BE2C (cell line): ENCODE measurements at places on chromosomes 3 and 15.
A peak's percentile ranks its signal among the peaks of the same experiment; 100 is the strongest.

- no peak for DNase-seq
Measured at GRCh38 chr3:125654526-125654925, 59.2 kb upstream of the OSBPL11 start.

DNA sequence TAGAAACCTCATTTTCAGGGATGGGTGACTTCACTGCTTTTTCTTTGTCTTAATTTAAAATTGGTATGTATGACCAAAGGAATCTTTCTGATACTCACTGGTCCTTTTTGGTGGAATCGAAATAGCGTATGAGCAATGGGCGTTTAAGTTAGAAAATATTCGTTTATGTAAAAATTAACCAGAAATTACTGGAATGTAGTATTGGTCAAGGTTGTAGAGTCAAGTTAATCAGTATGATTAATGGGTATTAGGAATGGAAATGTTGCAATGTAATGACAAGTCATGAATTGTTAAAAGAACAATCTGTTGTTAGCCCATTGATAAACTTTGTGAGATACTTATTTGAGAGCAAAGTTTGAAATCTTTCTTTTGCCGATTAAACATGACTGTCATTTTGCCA, 36.9 kb downstream of the AKAP13 start:
- DNase-seq, result no peak

GRCh38 chr3:66938338-66938963, 59.7 kb upstream of the KBTBD8 start:
- peak; percentile 39 for DNase-seq

GRCh38 chr3:44995142-44995770, 19.2 kb downstream of the EXOSC7 start:
- DNase-seq, result peak; percentile 74

DNA sequence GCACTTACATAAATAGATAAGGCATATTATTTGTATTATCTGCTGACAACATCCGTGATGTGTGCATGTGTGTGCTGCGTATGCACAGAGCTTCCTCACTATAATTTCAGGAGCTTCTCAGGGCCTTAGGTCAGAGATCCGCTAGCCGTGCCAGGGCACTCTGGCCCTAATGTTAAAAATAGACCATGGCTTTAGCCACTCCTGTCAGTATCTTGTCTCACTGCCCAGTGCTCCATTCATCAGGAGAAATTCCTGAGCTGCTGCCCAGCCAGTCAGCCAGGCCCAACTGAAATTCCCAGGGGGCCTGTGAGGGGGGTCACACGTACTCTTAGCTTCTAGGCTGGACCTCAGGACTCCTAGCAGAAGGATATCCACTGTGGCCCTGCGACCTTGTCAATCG, 70.0 kb upstream of the ABHD2 start:
- no peak for DNase-seq

- no peak for DNase-seq
Measured at GRCh38 chr3:16301507-16301906, 36.5 kb downstream of the OXNAD1 start.

DNA sequence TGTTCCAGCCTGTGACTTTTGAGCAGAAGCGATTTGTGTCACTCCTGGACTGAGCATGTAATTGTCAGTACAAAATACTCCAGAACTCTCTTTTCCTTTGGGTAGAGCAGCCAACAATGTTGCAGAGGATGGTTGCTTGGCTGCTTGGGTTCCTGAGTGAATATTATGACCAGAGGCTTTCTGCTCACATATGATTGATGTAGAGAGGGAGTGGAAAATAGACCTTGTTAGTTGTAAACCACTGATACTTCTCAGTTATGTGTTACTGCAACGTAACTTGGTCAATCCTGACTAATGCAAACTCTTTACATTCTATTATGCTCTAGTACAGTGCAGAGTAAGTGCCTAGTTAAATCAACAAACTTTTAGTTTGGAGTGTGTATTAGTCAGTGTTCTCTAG, 322.6 kb upstream of the KCNH8 start:
- DNase-seq, result no peak

DNA sequence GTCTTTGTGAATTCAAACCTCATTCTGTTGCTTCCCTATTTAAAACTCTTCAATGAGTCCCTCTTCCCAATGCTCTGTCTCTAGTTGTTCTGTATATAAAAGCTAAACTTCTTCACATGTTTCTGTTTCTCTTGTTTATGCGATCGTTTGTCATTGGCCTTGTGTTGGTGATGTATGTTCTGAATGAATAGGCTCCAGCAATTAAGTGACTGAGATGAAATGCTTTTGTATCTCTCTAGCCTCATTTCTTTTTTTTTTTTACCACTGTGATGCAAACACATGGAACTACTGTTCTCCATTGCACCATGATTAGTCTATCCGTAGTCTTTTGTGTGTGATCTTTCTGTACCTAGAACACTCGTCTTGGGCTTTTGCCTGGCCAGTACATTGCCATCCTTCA, 380.5 kb upstream of the TPRG1 start:
- no peak for DNase-seq

- DNase-seq, result no peak
Measured at GRCh38 chr15:67573194-67573593, 30.7 kb downstream of the MAP2K5 start.

DNA sequence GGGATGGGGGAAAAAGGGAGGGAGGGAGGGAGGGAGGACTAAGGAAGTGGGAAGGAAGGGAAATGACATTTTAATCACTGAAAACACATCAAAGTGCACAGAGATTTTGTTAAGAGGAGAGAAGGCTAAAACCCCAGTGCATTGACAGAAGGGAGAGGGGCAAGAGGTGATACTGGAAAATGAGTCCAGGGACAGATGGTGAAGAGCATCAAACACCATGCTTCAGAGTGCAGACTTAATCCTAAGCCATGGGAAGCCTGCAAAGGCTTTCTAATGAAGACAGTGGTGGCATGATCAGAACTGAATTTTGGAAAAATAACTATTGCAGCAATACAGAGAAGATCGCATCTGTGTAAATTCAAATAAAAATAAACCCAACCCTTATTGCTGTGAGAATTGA, 41.8 kb downstream of the HGD start:
- no peak for DNase-seq

DNA sequence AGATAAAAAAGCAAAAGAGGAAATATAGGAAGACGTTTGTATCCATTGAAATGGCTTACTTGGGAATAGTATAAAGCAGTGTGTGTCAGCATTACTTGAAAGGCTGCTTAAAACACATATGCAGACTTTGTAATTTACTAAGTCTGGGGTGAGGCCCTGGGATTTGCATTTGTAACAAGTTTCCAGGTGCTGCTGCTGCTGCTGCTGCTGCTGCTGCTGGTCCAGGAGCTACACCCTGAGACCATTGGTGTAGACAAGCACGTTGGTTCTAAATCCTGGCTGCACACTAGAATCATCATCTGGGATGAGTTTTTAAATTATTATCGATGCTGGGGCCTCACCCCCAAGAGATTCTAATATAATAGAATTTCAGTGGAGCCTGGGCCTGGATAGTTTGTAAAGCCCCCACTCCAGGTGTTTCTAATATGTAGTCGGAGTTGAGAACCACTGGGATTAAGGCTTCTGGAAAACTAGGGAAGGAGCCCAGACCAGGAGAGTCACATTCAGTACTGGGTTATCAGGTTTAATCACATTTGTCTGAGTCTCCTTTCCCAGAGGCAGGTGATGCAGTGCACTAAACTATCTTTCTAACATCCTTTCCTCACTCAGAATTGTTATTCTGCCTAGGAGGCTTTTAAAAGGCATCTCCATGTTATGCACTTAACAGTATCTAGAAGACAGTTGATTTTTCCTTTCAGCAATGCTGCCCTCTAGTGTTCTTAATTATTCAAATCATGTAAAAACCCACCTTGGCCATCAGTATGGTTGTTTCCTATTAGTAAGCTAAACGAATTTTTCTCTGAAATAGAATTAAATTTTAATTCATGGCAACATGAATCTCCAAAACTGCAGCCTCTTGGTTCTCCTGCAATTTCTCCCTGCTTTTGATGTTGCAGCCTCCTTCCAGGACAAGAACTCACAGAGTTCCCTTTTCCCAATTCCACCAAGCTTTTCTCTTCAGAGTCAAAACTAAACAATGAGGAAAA, 45.4 kb downstream of the SSR3 start:
- no peak for DNase-seq

GRCh38 chr3:20056725-20057611, 16.7 kb downstream of the KAT2B start:
- DNase-seq, result no peak

GRCh38 chr15:59995568-59996297, 8.4 kb upstream of the FOXB1 start:
- no peak for DNase-seq

GRCh38 chr15:51266656-51267050, 71.7 kb downstream of the CYP19A1 start:
- DNase-seq, result no peak

DNA sequence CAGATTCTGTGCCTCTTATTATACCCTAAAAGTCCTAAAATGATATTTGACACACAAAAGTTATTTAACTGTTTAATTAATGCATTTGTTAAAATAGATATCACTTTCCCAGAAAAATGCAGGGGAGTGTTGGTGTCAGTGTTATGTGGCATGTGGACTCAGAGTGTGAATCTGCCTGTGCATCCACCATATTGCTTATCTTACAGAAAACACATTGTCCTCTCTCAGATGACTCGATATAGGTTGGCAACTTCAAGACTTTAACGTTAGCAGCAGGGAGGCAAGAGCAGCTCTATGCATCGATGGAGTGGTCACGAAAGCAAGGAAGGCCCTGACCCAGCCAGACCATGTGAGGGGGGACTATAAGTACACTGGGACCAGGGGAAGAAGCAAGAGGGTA, 165.4 kb upstream of the DCBLD2 start:
- no peak for DNase-seq

DNA sequence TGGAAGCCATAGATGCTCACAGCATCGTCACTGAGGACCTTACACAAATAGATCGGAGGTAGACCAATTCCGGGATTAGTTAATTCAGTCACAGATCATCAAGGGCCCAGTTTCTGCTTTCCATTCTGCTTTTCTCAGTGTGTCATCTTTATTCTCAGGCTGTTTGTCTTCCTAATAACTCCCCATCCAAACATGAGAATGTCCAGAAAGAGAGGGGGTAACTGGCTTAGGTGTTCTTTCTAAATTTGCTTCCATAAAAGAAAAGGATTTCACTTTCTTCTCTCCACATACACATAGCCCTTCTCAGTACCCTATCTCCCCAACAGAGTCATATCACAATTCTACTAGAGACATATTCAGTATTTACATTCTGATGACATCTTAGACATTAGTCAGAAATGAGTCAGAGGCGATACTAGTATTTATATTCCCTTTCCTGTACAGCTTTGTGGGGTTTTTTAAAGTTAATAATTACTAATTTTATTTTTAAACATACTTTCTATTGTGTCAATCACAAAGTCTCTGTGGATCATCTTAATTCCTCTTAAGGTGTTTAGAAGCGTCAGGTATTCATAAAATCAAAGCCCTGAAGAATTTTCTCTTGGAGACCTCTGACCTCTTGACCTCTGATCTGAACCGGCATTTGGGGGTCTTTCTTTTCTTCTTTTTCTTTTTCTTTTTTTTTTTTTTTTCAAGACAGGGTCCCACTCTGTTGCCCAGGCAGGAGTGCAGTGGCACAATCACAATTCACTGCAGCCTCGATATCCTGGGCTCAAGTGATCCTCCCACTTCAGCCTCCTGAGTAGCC, 24.3 kb upstream of the IL12A start:
- DNase-seq, result no peak

- DNase-seq, result no peak
Measured at GRCh38 chr3:102466001-102466400, 31.2 kb downstream of the ZPLD1 start.

GRCh38 chr3:134713671-134714070, 62.8 kb upstream of the KY start:
- DNase-seq, result no peak

DNA sequence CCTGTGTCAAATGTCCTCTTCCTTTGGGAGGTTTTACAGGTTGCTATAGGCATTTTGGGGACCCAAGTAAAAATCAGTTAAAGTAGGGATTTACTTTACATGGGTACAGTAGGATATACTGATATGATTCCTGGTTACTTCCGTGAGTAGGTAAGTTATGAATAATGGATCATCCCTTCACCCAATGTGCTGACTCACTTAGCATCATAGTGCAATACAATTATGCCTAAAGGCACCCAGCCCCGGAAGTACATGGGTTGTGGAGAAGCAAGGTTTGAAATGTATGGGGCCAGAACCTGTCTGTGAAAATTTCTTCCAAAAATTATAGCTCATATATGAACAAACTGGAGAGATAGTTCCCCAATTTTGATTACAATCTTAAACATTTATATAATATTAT, 64.0 kb downstream of the GLB1 start:
- no peak for DNase-seq

GRCh38 chr3:194836661-194837060, 151.0 kb downstream of the FAM43A start:
- DNase-seq, result no peak

DNA sequence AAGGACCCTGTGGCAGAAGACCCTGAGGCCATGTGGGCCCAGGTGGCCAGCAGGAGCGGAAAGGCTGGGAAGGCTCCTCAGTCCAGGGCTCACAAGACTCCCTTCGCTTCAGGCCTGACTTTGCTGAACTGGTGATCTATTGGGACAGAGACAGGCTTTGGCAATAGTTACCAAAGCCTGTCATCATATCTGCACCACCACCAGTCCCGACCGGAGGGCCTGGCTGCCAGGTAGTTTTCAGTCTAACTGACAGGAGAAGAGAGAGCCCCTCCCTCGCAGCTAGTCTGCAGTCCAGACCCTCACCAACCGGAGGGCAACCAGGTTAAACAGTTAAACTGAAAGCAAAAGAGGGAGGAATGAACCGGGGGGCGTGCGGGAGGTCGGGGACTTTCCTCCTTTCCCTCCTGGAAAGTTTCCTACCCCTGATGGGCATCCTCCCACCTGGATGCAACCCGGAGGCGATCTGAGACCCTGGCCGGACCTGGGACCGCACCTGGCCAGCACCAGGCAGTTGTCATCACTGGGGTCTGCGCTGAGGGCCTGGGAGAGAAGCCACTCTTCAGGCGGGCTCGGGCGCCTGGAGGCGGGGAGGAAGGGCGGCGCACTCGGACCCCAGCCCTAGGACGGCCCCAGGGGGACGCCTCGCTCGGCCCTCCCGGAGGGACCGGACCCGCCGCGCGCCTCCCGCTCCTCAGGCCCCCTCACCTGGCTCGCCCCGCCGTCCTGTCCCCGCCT, 435 bp downstream of the RAB27A start:
- DNase-seq, result peak; percentile 49

- DNase-seq, result no peak
Measured at GRCh38 chr15:99359769-99360168, 108.5 kb downstream of the LRRC28 start.

- DNase-seq, result no peak
Measured at GRCh38 chr3:54262541-54262940, 140.2 kb downstream of the CACNA2D3 start.

DNA sequence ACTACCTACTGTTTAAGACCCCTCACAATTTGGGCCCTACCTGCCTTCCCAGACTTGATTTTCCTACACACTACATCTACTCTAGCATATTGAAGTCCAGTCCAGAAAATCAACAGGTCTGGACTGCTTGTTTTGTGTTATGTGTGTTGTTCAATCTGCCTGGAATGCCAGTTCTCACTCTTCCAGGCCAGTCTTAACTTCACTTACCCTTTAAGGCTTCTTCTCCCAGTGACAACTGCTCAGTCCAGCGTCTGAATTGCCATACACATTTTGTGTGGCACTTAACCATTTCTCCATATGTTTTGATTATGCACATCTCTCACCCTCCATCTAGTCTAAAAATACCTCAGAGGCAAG, 1.1 kb downstream of the TICRR start:
- DNase-seq, result no peak

- DNase-seq, result peak; percentile 40
Measured at GRCh38 chr3:32143849-32144757, 37.7 kb downstream of the GPD1L start.
